8988T (cell line): ENCODE measurements at places on chromosomes 7 and 10.
A peak's percentile ranks its signal among the peaks of the same experiment; 100 is the strongest.

- no peak for DNase-seq
These were observed 1.9 kb downstream of the CYREN start for GRCh38 chr7:135168489-135169140.

GRCh38 chr10:58269782-58270290 lies 874 bp downstream of the CISD1 start:
- DNase-seq, result no peak

DNA sequence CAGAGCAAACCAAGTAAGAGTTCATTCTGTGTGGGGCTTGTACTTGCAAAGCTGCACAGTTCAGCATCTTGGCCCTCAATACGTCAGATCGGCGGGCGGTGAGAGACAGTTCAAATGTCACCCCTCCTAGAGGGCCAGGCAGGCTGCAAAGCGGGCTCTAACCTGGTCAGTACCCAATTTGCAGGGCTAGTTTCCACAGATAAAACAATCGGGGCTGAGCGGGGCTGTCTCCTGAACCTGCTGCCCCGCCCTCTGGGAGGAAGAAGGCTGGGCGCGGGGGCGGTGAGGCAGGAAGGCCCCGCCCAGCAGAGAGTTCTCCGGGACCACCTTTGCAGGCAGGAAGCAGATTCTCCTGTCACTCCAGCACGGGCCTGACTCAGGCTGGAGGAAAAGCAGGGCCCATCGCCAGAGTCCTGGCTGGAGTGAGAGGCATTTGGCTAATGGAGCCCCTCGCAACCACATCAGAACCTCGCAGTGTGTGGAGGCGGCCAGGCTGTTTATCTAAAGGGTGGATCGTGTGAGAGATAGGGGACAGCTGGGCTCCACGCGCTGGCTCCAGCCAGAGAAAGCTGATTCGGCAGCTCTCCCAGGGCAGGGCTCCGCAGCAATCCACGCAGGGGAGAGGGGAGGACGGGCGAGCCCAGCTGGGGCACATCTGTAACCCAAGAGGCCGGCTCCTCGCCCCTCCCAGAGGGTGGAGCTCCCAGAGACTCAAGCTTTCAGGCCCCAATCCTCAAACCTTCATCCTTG lies 83.1 kb downstream of the SH3PXD2A start:
- peak; percentile 84 for DNase-seq

GRCh38 chr7:148058092-148058491 lies 532.5 kb upstream of the C7orf33 start:
- DNase-seq, result no peak
